ENCODE measurements at places on chromosomes 6 and 20. TPM values are rescaled to one million over a fixed set of nuclear protein-coding genes. Genes with fewer than 3 reads are reported as not detected.

GRCh38 chr6:79864001-79864400 lies 83.4 kb downstream of the ELOVL4 start:
- DNase-seq: no peak

Gene CST9
- total RNA-seq: not detected

GRCh38 chr20:57509665-57510237 lies 15.2 kb downstream of the CTCFL start:
- DNase-seq: no peak

Gene LTB
- total RNA-seq: 0.72 TPM

DNA sequence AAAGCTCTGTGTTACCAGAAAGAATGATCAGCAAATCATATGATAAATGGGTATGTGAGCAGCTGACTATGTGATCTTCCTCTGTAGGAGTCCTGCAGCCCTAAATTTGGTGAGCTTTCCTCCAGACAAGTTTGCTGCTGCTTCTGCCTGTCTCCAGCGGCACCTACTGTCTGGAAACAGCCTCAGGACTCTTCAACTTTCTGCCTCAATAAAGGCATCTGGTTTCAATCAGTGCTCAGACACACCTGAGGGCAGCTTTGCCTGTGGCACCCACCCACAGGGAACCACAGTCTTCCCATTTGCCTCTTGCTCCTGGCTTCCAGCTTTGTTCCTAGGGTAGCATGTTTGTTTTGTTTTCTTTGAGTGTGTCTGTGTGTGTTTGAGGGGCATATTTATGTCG lies 727.9 kb upstream of the MAN1A1 start:
- no peak for DNase-seq

Gene BNIP5
- not detected for total RNA-seq

- DNase-seq: no peak
Measured at GRCh38 chr6:107662333-107662732, 161.8 kb downstream of the SCML4 start.

- no peak for DNase-seq
Measured at GRCh38 chr6:35471836-35472345, 3.7 kb downstream of the RPL10A start.

- DNase-seq: no peak
Measured at GRCh38 chr6:12884983-12885382, 168.4 kb downstream of the PHACTR1 start.

DNA sequence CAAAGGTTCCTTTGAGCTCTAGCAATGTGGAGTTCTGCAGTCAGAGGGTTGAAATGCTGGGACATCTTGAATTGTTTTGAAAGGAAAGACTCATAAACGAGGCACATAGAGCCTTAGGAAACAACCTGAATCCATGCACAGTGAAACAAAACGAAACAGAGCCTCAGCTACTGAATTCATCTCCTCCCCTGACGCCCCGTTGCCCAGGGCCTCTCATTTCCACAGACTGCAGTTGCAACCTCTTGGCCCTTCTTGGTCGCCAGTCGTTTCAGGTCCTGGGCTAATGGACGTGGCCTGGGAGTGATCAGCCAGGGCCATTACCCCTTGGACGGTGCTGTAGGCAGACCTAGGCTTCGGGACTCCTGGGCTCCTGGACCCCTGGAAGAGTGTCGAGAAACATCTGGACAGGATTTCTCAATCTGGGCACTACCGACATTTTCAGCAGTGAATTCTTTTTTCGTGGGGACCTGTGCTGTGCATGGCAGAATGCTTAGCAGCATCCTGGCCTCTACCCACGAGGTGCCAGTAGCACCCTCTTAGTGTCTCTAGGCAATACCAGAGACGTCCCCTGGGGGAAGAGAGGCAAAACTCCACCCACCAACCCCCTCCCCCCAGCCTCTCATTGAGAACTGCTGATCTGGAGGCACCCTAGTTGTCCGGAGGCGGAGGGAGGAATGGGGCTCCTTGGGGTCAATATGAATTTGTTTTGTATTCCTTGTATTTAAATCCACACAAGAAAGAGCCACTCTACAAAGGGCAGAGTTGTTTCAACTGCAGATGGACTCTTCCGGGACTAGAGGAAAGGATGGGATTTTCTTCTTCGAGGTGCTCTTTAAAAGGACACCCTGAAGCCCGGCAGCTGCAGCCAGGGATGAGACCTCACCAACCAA lies 50.2 kb downstream of the TMEM242 start:
- DNase-seq: no peak

Gene GTSF1L
- not detected for total RNA-seq

DNA sequence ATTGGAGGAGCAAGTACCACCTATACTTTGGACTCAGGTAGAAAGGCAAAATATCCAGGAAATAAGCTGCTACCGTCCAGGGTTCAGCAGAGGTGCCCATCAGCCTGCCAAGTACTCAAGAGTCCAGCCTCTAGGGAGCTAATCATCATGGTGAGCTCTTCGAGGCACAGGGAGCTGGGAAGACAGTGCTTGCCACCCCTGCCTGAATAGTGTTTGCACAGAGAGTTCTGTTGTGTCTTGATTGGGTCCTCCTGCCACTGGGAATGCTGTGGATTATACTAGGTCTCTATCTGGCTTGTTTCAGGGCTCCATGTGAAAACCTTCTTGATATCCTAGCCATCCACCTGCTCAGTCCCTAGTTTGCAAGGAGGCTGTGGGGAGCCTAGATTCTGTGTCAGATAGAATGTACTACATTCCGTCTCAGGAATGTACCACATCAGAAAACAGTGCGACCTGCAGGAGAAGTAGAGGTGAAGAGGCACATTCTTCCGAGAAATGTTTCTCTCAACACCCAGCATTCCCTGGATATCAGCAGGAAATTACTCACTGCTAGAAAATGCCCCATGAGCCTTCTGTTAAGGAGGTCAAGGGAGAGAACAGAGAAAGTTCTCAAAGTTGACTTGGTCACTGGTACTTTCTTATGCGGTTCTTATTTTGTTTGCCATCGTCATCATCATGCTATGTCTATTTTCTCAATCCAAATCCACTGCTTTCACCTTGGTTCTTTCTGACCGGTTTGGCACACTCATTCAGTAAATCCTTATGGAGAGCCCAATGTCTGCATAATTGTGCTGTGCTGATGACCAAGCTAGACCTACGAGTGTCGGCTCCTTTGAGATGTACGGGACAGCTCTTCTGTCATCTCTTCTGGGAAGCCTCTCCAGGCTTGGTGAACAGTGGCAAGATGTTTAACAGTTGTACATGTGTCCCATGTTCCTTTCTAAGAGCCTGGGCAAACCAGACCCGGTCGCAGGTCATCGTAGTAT lies 30.7 kb downstream of the PTPN1 start:
- DNase-seq: no peak

GRCh38 chr6:141658696-141659095 lies 474.0 kb upstream of the GJE1 start:
- DNase-seq: no peak

Gene OPN5
- not detected for total RNA-seq

Gene GGTLC1
- not detected for total RNA-seq

- no peak for DNase-seq
Measured at GRCh38 chr20:44967207-44967807, 995 bp downstream of the STK4 start.

Gene DCDC2
- not detected for total RNA-seq

DNA sequence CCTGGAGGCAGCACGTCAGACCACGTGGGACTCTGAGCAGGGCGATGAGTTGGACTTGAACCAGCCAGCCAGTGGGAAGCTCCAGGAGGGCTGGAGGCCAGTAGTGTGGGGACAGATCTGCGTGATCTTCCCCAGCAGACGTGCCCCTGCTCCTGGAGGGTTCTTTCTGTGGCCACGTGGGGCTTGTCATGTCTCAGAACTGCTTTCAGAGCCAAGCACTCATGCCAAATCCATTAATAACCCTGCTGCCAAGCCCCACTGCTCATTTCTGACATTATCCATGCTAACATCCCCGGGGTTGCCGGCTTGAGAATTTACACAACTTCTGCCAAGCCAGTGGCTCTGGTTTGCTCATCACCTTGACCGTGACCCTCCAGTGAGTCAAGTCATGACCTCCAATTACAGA lies 38.3 kb downstream of the SIRPA start:
- DNase-seq: peak; percentile 57

Gene TBX18
- total RNA-seq: 2.3 TPM

DNA sequence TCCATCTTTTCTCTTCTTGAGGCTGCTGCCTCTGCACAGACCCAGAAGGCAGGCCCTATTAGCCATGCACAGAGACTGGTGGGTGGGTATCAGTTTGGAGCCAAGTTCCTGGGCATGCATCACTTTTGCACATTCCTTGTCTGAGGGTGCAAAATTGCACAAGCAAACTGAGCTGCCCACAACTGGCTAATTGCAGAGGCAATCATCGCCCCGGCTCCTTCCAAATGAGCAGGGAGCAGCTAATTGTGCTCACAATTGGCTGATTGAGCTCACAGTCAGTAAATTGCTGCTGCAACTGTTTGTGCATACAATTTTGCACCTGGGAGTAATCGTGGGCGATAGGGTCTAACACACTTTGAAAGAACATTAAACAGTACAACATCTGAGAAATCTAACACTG lies 511.4 kb downstream of the DHX35 start:
- no peak for DNase-seq

GRCh38 chr20:17895641-17896171 lies 72.9 kb downstream of the SNX5 start:
- peak; percentile 62 for DNase-seq

Gene NKAIN2
- not detected for total RNA-seq

GRCh38 chr6:117530467-117531242 lies 48.2 kb downstream of the DCBLD1 start:
- DNase-seq: no peak

GRCh38 chr20:53606364-53606985 lies 12.8 kb upstream of the ZNF217 start:
- DNase-seq: no peak
